ENCODE measurements at places on chromosomes 7 and 10. TPM values are rescaled to one million over a fixed set of nuclear protein-coding genes. Genes with fewer than 3 reads are reported as not detected.
A peak's percentile ranks its signal among the peaks of the same experiment; 100 is the strongest.

DNA sequence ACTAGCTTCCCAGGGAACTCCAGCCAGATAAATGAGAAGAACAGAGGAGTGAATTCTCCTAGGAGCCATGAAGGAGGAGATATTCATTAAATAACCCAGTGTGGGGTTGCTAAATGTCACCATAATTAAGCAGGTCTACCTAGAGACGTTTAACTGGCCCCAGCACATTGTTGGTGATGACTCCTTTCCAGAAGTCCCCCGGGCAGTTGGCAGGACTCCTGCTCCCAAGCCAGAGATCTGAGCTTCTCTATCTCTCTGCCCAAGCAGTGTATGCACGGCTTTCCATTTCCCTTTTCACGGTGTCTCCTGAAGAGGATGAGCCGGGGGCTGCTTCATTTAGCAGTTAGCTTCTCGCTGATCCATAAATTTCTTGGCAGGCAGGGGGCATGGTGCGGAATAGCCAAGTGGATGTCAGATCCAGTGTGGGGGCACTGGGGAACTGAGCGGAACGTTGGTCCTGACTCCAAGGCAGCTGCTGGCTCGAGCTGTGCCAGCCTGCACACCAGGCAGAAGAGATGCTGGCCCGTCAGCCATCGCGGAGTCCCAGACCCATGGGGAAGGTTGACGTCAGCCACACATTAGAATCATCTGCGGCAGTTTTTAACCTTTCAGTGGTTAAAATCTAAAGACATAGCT lies 142.0 kb upstream of the NPY start:
- DNase-seq = no peak

CALCR gene
- not detected for polyA plus RNA-seq

- no peak for DNase-seq
Observed at GRCh38 chr7:44980393-44981034, 1.7 kb upstream of the MYO1G start.

PILRA gene
- 0.20 TPM for polyA plus RNA-seq

- DNase-seq = no peak
Observed at GRCh38 chr10:5742116-5742515, 57.5 kb downstream of the TASOR2 start.

- DNase-seq = no peak
Observed at GRCh38 chr10:79410315-79411094, 34.9 kb downstream of the ZCCHC24 start.

DNA sequence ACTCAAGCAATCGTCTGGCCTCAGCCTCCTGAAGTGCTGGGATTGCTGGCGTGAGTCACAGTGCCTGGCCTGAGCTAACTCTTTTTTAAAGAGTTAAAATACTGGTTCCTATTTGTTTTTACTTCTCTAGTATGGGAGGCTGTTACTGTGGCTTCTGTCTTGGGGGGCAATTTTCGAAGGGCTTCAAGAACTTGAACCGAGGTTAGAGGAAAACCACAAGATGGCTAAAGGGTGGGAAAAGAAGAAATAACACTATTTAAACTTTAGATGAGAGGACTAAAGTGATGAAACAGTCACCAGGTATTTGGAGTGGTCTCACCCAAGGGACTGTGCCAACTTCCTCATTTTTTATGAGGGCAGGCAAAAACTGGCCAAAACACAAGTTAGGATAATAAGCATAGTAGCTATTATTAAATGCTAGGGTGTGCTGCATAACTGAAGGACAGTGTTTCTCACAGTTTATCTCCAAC lies 17.8 kb downstream of the MET start:
- peak; percentile 89 for DNase-seq

DNA sequence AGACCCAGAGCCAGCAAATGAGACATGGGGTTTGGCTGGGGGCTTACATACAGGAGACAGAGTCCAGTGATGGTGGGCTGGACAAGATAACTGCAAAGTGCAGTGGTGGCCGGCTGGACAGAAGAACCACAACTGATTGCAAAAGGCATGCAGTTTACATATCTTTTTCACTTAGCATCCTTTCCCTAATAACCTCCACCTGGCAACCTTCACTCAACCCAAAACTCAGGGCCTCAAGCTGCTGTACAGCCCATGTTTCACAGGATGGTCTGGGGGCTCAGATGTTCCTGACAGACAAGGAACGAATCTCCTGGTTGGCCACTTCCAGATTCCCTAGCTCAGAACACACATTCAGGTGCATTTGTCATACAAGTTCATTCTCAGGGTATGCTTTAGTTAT lies 7.8 kb upstream of the PDCD4 start:
- no peak for DNase-seq

GRCh38 chr7:131238347-131238931 lies 89.2 kb upstream of the MKLN1 start:
- peak; percentile 45 for DNase-seq

- no peak for DNase-seq
Observed at GRCh38 chr10:30834153-30834552, 197.5 kb downstream of the ZNF438 start.

GRCh38 chr7:51224811-51225595 lies 91.6 kb downstream of the COBL start:
- DNase-seq = peak; percentile 18

GRCh38 chr7:135978624-135979023 lies 1.5 kb upstream of the MTPN start:
- no peak for DNase-seq

DNA sequence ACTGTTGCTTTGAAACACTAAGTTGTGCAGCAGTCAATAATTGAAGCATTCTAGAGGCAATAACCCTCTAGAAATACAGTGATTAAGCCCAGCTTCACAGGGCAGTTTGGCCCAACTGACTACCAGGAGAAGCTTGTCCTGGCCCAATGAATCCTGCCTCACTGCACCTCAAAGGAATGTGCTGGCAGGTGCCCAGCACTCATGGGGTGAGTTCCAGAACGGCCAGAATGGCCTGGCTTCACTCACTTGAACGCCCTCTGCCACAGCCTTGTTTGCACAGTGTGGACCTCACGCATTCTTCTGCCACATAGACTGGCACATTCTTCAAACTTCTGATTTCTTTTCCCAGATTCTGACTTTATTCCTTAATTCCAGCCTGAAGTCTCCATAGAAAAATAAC lies 6.6 kb upstream of the ITIH2 start:
- DNase-seq = no peak

NPFFR1 gene
- not detected for polyA plus RNA-seq

DNA sequence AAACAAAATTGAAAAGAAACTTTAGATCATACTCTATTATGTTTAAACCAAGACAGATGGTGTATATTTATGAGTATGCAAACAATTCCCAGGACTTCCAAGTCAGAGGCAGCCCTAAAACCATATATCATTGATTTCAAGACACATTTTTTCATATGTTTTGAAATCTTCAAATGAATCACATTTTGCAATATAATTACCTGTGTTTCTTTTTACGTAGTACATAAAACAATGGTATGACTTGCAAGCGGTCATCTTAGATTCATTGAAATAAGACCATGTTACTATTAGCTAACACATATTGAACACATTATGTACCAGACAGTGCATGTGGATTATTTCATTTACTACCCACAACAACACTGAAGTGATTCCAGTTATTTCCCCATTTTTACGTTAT lies 14.9 kb downstream of the SMURF1 start:
- DNase-seq = no peak
